GM23248 (cell line): ENCODE measurements at places on chromosomes 5 and 9.

DNA sequence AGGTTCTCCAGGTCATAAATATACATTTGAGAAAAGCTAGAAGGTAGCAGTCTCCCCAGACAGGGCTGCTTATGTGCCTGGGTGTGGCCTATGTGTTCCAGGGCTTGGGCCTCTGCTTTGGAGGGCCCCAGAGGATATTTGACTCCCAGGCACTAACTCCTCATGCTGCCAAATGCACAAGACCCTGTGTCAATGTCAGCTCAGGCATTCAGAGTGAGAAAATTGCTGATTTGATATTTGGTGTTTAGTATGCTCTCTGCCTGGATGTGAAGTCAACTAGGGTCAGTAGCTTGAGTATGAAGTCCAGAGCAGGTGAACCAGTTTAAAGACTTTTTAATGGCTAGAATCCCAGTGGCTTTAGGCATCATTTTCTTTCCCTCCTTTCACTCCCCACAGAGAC is 57.5 kb upstream of the IL7R start:
- DNase-seq = no peak

- peak; percentile 98 for DNase-seq
These were observed 188.9 kb downstream of the SPOCK1 start for GRCh38 chr5:137310051-137310730.

- DNase-seq = no peak
These were observed 165.0 kb upstream of the HMHB1 start for GRCh38 chr5:143646961-143647360.

DNA sequence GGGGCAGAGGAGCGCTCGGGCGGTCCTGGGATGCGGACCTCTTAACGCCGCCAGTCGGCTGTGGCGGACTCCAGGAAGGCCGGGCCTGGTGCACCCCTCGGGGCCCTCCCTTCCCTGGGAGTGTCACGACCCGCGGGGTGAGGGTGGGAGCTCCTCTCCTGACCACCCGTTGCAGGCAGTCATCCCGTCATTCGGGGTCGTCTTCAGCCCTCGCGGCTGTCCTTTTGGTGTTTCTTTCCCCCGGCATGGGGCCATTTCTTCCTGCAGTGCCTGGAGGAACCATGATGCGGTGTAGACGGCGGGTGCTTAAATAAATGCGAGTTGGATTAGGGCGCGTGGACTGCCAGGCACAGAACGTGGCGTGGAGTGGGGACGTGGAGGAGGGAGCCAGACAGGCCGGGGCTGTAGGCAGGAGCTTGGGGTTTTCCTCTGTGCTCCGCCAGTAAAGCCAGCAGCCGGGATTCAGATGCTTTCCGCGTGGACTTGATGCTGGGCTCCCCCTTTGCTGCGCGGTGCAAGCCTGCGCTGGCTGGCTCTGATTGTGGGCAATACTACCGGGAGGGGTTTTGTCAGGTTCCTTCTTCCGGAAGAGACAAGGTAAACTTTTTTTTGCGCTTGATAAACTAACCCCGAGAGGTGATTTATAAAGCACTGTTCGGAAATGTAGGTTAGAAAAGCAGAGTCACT is 868 bp downstream of the KDM4C start:
- peak; percentile 79 for DNase-seq

DNA sequence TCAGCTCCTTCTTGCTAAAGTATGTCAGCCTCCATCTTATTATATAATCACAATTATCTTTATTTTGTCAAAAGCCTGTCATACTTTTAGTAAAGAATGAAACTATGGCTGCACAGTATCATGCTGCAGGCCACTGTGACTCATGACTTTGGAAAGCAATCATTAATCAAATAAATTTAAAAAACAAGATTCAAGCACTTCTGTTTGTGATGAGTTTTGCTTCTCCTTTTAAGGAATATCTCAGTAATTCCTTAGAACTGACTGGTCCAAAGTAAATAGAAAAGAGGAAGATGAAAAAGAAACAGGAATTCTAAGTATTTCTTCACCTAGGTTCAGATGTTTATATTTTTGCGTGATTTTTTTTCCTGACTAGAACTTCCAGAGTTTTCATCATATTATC is 83.1 kb downstream of the EDIL3 start:
- DNase-seq = peak; percentile 4

DNA sequence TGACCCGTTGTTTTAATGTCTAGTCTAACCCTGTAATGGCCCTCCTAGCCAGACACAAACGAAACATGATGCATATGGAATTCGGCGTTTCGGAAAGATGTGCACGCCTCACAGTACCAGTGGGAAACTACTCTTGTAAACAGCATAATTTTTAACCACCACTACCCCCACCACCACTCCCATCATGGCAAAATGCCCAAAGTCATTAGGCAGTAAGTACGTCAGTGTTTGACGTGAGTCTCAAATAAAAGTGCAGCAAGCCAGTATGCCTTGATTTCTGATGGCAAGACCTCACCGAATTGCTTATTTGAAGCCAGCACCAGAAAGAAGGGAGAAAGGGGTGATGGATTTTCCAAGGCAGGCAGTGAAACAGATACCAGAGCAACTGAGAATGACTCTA is 71.4 kb downstream of the ADRB2 start:
- no peak for DNase-seq

DNA sequence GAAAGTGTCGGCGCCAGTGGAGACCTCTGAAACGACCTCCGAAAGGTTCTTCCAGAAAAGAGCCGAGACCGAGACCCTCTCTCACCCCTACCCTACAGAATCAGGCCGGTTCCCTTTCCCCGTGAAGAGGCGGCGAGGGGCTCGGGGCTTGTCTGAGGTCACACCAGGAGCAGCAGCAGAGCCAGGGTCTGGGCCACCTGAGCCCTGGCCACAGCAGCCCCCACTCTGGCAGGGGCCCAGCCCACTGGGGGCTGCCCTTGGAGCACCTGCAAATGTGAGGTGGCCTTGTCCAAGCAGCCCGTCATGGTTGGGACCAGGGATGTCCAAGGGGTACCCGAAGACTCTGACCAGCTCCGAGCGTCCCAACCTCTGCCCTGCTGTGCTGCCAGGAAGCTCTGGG is 9.2 kb downstream of the AGPAT2 start:
- DNase-seq = no peak

GRCh38 chr5:126066836-126067235 is 356.4 kb upstream of the GRAMD2B start:
- DNase-seq = no peak

- no peak for DNase-seq
These were observed 164.7 kb downstream of the RFX3 start for GRCh38 chr9:3361116-3361515.

- peak; percentile 97 for DNase-seq
These were observed 17.1 kb downstream of the KCTD16 start for GRCh38 chr5:144187699-144188294.

GRCh38 chr9:21144603-21145002 is 3.0 kb upstream of the IFNW1 start:
- DNase-seq = no peak
